HepG2 (cell line): ENCODE measurements at places on chromosomes 16 and 17. TPM values are rescaled to one million over a fixed set of nuclear protein-coding genes. Genes with fewer than 3 reads are reported as not detected.
A peak's percentile ranks its signal among the peaks of the same experiment; 100 is the strongest.

MAP2K6 gene
- polyA plus RNA-seq, result 3.5 and 5.1 TPM in 2 replicates

DNA sequence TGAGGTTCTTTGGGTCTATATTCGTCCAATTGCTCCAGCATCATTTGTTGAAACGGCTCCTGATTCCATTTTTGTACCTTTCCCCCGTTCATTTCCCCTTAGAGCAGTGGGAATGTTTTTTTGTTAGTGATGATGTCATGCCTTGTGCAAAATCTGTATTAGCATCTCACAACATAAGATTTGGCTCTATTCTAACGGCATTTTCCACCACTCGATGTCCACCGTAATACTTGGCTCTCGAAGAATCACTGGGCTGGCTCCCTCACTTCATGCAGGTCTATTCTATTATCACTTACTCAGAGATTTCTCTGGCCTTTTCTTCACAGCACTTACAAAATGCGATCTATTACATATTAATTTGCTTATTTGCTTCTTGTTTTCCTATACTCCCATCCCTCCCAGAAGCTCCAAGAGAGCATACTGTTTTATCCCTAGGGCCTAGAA lies 571 bp upstream of the NME1 start:
- peaks cover 50% of the 10 kb centered on the region for H3K4me1 ChIP-seq
- DNase-seq, result peak; percentile 27
- no peaks in the 10 kb centered on the region for H3K27me3 ChIP-seq
- peak overlapping the region; percentile 73 for H3K4me3 ChIP-seq
- peaks cover 5% of the 10 kb centered on the region for H3K36me3 ChIP-seq
- peak overlapping the region; percentile 76 for H3K27ac ChIP-seq

SCN4A gene
- 0.03 and 0.04 TPM in 2 replicates for polyA plus RNA-seq

RTN4RL1 gene
- polyA plus RNA-seq, result 0.01 TPM in 1 of 2 replicates, not detected in the other

TEX19 gene
- polyA plus RNA-seq, result 4.9 and 6.0 TPM in 2 replicates

NLRC3 gene
- 0.01 TPM in 1 of 2 replicates, not detected in the other for polyA plus RNA-seq

DNA sequence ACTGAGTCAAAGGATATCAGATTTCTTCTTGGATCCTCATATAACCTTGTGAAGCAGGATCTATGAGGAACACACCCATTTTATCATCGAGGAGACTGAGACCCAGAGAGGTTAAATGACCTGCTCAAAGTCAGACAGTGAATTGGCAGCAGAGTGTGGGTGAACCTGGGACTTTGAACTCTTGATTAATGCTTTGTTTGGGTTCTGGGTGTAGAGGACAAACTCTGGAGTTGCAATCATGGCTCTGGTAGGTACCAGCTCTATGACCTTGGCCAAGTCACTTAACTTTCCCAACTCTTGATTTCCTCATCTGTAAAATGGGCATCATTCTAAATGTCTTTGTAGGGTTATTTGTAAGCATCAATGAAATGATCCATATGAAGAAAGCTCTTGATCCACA lies 166.4 kb downstream of the HAPSTR1 start:
- no peak overlapping the region for H3K4me3 ChIP-seq
- no peak for DNase-seq
- no peak overlapping the region for H3K27ac ChIP-seq
- no peaks in the 10 kb centered on the region for H3K36me3 ChIP-seq

DNA sequence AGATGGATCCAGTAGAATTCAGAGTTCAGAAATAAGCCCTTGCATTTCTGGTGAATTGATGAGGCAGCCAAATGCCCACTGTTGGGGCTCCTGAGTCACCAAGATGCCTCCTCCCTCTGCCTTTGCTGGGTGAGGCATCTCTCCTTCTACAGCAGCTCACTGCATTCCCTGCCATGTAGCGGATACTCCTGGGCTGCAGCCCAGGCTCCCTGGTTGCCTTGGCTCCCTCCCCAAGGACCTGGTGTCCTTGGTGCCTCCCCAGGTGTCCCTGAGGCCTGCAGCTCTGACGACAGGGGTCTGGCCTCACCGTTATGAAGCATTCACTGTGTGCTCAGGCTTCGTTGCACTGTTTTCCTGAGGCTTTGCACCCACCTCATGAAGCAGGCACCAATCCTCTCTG lies 7.7 kb downstream of the RAP1GAP2 start:
- no peak for DNase-seq
- H3K36me3 ChIP-seq, result no peaks in the 10 kb centered on the region
- 0 out of 3 replicates have a peak, but pooled peaks cover 4% of the 10 kb centered on the region for H3K27me3 ChIP-seq
- H3K4me3 ChIP-seq, result no peak overlapping the region
- H3K4me1 ChIP-seq, result no peaks in the 10 kb centered on the region

CRK gene
- polyA plus RNA-seq, result 42.3 and 47.4 TPM in 2 replicates

TUBD1 gene
- 14.0 and 18.2 TPM in 2 replicates for polyA plus RNA-seq

GRCh38 chr16:27205423-27206065 lies 2.2 kb downstream of the KDM8 start:
- H3K4me1 ChIP-seq, result peaks cover 43% of the 10 kb centered on the region
- no peaks in the 10 kb centered on the region; the same call in 2 of the 3 replicates for H3K36me3 ChIP-seq
- no peak for DNase-seq
- no peak overlapping the region for H3K27ac ChIP-seq

- no peak for DNase-seq
- no peak overlapping the region for H3K27ac ChIP-seq
- H3K36me3 ChIP-seq, result no peaks in the 10 kb centered on the region
- peaks cover 80% of the 10 kb centered on the region for H3K27me3 ChIP-seq
- H3K4me3 ChIP-seq, result peak overlapping the region; percentile 75; the same call in 1 of the 2 replicates
These were observed 870 bp upstream of the ITGA3 start for GRCh38 chr17:50055055-50055425.

CPHXL2 gene
- polyA plus RNA-seq, result not detected in 2 replicates

SOCS1 gene
- polyA plus RNA-seq, result 6.3 and 9.4 TPM in 2 replicates

- peaks cover 34% of the 10 kb centered on the region for H3K4me1 ChIP-seq
- no peak for DNase-seq
- H3K27me3 ChIP-seq, result no peaks in the 10 kb centered on the region
- no peaks in the 10 kb centered on the region for H3K36me3 ChIP-seq
- H3K4me3 ChIP-seq, result no peak overlapping the region
- no peak overlapping the region for H3K27ac ChIP-seq
These were observed 3.8 kb downstream of the MYO1D start for GRCh38 chr17:32873114-32873513.

FBXO39 gene
- 0.09 and 0.17 TPM in 2 replicates for polyA plus RNA-seq

SMURF2 gene
- polyA plus RNA-seq, result 12.9 and 14.9 TPM in 2 replicates

GRCh38 chr16:74577882-74578366 lies 29.0 kb downstream of the GLG1 start:
- no peaks in the 10 kb centered on the region for H3K36me3 ChIP-seq
- no peak for DNase-seq
- no peak overlapping the region for H3K4me3 ChIP-seq
- H3K27ac ChIP-seq, result no peak overlapping the region
- H3K27me3 ChIP-seq, result no peaks in the 10 kb centered on the region

GRCh38 chr17:76493505-76494167 lies 7.6 kb downstream of the RHBDF2 start:
- 0 out of 2 replicates have a peak, but pooled peaks cover 1% of the 10 kb centered on the region for H3K36me3 ChIP-seq
- no peaks in the 10 kb centered on the region for H3K27me3 ChIP-seq
- H3K4me3 ChIP-seq, result no peak overlapping the region
- H3K4me1 ChIP-seq, result peaks cover 78% of the 10 kb centered on the region
- no peak for DNase-seq

PRAC2 gene
- not detected in 2 replicates for polyA plus RNA-seq

DNA sequence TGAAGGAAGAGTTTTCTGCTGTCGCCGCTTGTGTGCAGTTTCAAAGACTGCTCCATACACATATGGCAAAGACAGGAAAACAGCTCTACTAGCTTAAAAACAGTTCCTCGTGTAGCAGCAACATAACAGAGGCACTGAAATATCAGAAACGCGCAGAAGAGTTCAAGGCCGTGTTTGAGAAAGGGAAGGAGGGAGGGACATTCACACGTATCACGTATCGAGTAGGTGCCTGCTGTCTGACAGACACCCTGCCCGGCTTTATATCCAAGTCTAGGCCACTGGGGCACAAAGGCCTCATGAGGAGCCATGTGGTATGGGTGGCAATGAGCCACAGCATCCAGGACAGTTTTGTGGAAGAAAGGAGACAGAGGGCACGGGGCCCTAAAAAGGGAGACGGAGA lies 50.3 kb downstream of the PLXDC1 start:
- H3K27ac ChIP-seq, result no peak overlapping the region
- H3K4me1 ChIP-seq, result peaks cover 18% of the 10 kb centered on the region
- no peaks in the 10 kb centered on the region for H3K36me3 ChIP-seq
